Spinal cord (tissue), 10 donors: ENCODE measurements at places on chromosomes 12 and 14. TPM values are rescaled to one million over a fixed set of nuclear protein-coding genes. Genes with fewer than 3 reads are reported as not detected.

Gene CCDC184
- total RNA-seq: 23.2 TPM

Gene FBXW8
- 17.0 TPM for total RNA-seq

DNA sequence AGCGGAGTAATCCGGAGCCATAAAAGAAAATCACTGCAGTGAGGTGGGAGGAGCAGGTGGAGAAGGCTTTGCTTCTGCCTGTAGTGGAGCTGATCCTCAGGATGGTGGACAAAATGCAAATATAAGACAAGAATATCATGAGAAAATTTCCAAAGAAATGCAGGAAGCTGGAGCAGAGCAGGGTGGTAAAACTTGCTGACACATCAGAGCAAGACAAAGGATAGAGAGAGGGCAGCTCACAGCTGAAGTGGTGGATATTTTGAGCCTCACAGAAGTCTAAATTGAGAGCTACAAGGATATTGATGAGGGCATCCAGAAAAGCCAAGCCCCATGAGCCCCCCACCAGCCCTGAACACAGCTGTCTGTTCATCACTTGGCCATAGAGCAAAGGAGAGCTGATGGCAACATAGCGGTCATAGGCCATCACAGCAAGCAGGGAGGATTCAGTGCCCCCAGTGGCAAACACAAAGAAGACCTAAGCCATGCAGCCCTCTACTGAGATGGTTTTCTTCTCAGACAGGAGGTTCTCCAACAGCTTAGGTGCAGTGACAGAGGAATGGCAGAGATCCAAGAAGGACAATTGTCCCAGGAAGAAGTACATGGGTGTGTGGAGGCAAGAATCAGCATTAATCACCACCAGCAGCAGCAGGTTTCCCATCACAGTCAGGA is 30.0 kb upstream of the ANP32D start:
- no peak for DNase-seq

- no peak for DNase-seq
Measured at GRCh38 chr14:104942586-104942985, 17.9 kb downstream of the PLD4 start.

GRCh38 chr12:75834591-75834990 is 197.0 kb downstream of the PHLDA1 start:
- no peak for DNase-seq

GRCh38 chr12:13154027-13154538 is 42.4 kb upstream of the EMP1 start:
- DNase-seq: no peak

GRCh38 chr14:33414041-33414440 is 475.4 kb downstream of the NPAS3 start:
- DNase-seq: no peak

- DNase-seq: no peak
Measured at GRCh38 chr14:74902941-74903705, 19.9 kb downstream of the RPS6KL1 start.

GRCh38 chr12:113934060-113934814 is 31.9 kb downstream of the RBM19 start:
- DNase-seq: no peak

GRCh38 chr12:80373666-80374065 is 70.4 kb upstream of the PTPRQ start:
- DNase-seq: no peak
